Testis (tissue), 5 donors: ENCODE measurements at places on chromosomes 3 and 15. TPM values are rescaled to one million over a fixed set of nuclear protein-coding genes. Genes with fewer than 3 reads are reported as not detected.

DNA sequence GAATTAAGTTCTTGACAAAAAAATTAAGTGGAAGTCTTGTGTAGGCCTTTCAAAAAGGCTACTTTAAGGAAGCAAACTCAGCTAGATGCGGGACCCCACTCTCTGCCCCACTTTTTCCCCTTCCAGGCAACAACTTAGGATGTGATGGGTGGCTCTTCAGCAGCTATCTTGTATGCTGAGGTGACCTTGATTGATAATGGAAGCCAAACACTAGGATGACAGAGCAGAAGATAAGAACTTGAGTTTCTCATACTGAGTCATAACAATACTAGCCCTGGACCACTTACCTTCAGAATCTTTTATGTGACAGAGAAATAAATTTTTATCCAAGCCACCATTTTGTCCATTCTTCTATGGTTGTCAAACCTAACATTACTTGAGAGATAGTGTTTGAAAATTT lies 16.1 kb downstream of the PDCD10 start:
- DNase-seq, result no peak
- H3K4me1 ChIP-seq, result no peaks in the 10 kb centered on the region
- H3K4me3 ChIP-seq, result no peak overlapping the region
- H3K27ac ChIP-seq, result no peak overlapping the region

DNA sequence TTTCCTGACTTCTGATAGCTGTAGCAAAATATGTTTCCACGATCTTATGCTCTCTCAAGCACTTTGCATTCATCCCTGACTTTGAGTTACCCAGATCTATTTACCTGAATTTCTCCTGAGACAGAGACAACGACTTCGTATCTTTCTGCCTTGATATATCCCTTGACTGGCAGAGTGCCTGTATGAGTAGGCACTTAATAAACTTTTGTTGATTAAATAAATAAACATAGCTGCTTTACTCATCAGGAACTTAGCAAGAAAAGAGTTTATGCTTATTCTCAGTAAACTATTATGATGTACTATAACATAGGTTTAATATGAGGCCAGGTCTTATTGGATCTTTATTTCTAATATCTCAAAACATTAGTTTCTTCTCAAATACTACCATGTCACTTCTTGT lies 85.6 kb upstream of the PHLDB2 start:
- H3K27me3 ChIP-seq, result no peaks in the 10 kb centered on the region
- no peaks in the 10 kb centered on the region for H3K36me3 ChIP-seq
- H3K4me3 ChIP-seq, result no peak overlapping the region
- peaks cover 12% of the 10 kb centered on the region for H3K4me1 ChIP-seq
- no peak overlapping the region for H3K27ac ChIP-seq
- no peak for DNase-seq

GRCh38 chr15:50380089-50380488 lies 25.1 kb upstream of the GABPB1 start:
- no peak for DNase-seq
- no peaks in the 10 kb centered on the region for H3K27me3 ChIP-seq

DNA sequence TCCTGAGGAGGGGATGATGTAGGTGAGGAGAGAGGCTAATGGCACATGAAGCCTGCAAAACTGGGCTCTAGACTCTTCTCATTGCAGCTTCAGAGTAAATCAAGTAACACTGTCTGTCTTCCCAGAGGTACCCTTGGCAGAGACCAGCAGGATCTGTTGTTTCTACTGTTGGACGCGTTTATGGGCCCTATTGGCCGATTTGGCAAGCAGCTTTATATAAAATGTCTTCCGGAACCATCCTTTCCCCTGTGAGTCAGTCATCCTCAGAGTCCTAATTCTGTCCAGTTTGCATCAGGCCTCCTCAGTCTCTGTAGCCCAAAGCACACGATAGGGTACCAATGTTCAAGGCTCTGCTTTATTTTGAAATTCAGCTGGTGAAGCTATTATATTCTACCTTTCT lies 325.9 kb downstream of the RORA start:
- H3K27me3 ChIP-seq, result no peaks in the 10 kb centered on the region
- H3K4me3 ChIP-seq, result no peak overlapping the region
- no peaks in the 10 kb centered on the region for H3K36me3 ChIP-seq
- DNase-seq, result no peak
- no peak overlapping the region for H3K27ac ChIP-seq
- peaks cover 10% of the 10 kb centered on the region for H3K4me1 ChIP-seq

GRCh38 chr3:3281024-3281423 lies 101.5 kb upstream of the CRBN start:
- DNase-seq, result no peak
- no peak overlapping the region for H3K27ac ChIP-seq
- H3K4me3 ChIP-seq, result no peak overlapping the region
- no peaks in the 10 kb centered on the region for H3K36me3 ChIP-seq
- no peaks in the 10 kb centered on the region for H3K27me3 ChIP-seq

DNA sequence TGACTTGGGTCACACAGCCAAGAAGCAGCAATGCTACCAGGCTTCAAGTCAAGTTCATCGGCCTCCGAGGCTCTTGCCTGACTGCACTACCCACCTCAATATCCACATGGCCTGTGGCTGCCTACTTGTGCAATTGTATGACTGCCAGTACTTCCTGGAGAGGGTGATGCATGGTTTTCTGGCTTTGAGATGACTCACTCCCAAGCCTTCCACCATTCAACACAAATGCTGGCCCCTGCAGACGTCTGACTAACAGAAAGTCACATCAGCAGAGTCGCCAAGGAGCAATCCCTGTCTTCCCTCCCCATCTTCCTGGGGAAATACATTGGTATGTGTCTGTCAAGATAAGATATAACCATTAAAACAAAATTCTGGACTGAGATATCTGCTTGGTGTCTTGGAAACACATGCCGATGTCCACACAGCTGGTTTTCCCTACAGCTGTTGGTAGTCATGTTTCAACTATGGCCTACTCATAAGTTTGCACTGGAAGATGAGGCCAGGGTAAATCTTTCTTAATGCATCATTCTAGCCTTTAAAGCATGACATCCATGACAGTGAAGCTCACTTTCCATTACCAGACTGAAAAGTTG lies 79.6 kb upstream of the SPATA12 start:
- no peaks in the 10 kb centered on the region for H3K36me3 ChIP-seq
- no peak overlapping the region for H3K27ac ChIP-seq
- H3K4me3 ChIP-seq, result no peak overlapping the region
- no peak for DNase-seq
- H3K4me1 ChIP-seq, result peaks cover 36% of the 10 kb centered on the region

GRCh38 chr3:124453189-124453588 lies 277.1 kb upstream of the UMPS start:
- DNase-seq, result no peak
- no peaks in the 10 kb centered on the region for H3K36me3 ChIP-seq
- H3K4me3 ChIP-seq, result no peak overlapping the region
- no peaks in the 10 kb centered on the region for H3K27me3 ChIP-seq
- no peak overlapping the region for H3K27ac ChIP-seq

TAGLN3 gene
- not detected for total RNA-seq

DNA sequence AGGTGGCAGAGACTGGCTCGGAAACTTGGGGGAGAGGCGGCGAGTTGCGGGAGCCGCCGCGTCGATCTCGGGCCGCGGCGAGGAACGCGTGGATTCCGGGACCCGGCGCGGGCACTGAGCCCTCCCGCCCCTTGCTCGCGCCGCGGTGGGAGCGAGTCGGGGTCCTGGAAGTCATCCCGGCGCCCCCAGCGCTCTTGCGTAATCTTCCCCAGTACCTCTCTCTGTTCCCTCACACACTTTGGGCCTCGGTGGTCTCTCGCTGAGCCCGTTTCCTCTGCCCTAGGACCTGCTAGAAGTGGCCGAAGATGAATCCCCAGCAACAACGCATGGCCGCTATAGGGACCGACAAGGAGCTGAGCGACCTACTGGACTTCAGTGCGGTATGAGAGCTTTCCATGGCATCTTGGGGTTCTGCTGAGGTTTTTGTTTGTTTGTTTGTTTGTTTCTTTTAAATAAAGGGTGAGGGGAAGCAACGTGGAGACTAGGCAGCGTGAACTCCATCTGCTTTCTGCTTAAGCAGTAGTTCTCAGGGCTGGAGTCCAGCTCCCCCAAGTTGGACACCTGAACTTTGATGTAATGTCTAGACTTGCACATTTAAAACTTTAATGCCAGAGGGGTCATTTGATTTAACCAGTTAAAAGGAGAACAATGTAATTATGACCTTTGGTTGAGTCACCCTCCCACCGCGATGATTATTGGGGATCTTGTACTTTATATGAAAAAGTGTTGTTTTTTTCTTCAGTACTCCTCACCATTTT lies 1.3 kb downstream of the TCF12 start:
- H3K36me3 ChIP-seq, result no peaks in the 10 kb centered on the region
- no peaks in the 10 kb centered on the region for H3K27me3 ChIP-seq
- peak overlapping the region; percentile 94 for H3K4me3 ChIP-seq

GRCh38 chr15:72237853-72238224 lies 6.8 kb upstream of the PKM start:
- H3K27me3 ChIP-seq, result no peaks in the 10 kb centered on the region
- H3K4me1 ChIP-seq, result peaks cover 8% of the 10 kb centered on the region
- no peaks in the 10 kb centered on the region for H3K36me3 ChIP-seq
- no peak overlapping the region for H3K27ac ChIP-seq

NR2E3 gene
- total RNA-seq, result 4.3 TPM

GOLGA8G gene
- 57.9 TPM for total RNA-seq

GRCh38 chr3:59451800-59452746 lies 402.2 kb upstream of the CFAP20DC start:
- H3K27me3 ChIP-seq, result no peaks in the 10 kb centered on the region
- no peak overlapping the region for H3K4me3 ChIP-seq
- no peaks in the 10 kb centered on the region for H3K4me1 ChIP-seq
- no peaks in the 10 kb centered on the region for H3K36me3 ChIP-seq
- no peak overlapping the region for H3K27ac ChIP-seq
- DNase-seq, result no peak
